Stimulated activated CD4-positive, alpha-beta T cell treated with anti-CD3 and anti-CD28 coated beads, Interleukin-2, amount 100 ng/mL, for 4 hours (primary cell): ENCODE measurements at places on chromosomes 4 and X.

DNA sequence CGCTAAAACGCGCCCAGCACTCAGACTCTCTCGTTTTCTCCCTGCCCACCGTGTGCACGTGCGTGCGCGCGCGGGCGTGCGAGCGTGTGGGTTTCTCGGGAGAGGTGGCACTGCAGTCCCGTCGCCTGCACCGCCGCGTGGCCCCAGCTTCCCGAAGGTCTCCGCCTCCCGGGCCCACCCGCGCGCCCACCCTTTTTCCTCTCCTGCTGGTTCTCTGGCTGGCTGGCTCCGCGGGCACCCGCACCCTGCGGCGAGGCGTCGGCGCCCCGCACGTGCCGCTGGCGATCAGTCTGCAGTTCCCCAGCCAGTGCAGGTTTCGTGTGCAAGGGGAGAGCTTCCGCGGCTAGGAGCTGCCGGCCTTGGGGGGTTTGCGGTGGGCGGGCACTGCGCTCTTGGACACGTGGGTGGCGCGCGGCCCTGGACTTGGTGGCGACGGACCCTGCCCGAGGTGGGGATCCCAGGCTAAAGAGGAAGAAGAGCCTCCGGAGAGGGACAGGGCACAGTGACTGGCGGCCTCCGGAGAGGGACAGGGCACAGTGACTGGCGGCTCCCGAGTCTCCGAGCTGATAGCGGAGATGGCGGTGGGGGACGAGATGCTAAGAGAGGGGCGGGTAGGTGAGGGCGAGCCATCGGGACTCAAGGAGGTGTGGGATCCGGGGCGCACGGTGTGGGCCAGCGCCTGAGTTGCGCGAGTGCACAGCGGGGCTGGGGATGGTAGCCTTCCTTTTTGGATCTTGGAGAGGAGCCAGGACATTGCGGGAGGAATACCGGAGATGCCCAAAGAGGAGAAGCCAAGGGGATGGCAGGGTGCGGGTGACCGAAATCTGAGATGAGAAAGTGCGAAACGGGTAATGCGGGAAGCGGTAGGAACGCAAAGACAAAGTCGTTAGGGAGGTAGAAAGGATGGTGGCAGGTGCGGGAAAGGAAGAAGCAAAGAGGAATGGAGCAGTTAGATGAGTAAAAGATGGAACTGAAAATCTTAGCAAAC, at the start of gene FAM184B:
Gene FAM184B, minus strand, starts transcription at position 322 of the 988 bp plus-strand sequence. CDS start 322 bp downstream, outside the sequence.
- DNase-seq, result peak; percentile 3

DNA sequence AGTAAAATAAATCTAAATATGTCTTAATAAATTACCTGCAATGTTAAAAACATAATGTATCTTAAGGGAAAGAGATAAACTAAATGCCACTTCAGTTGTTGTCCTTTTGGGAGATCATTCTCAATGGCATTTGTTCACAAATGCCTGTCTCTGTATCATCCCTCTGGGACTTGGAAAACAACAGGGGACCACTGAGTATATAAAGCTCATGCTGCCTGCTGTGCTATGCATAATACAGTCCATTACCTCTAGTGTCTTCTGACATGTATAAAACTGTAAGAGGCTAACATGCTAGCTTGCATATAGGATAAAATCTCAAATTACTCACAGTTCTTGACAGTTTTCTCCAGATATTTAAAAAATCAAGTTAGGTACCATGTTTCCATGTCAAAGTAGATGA, 503.9 kb downstream of the PDHA2 start:
- DNase-seq, result no peak

- DNase-seq, result no peak
Measured at GRCh38 chr4:56434599-56435139, 746 bp downstream of the PPAT start.

GRCh38 chrX:19237901-19238300, 105.8 kb upstream of the PDHA1 start:
- DNase-seq, result no peak

GRCh38 chr4:165208741-165209388, 1.5 kb downstream of the KLHL2 start:
- DNase-seq, result no peak

DNA sequence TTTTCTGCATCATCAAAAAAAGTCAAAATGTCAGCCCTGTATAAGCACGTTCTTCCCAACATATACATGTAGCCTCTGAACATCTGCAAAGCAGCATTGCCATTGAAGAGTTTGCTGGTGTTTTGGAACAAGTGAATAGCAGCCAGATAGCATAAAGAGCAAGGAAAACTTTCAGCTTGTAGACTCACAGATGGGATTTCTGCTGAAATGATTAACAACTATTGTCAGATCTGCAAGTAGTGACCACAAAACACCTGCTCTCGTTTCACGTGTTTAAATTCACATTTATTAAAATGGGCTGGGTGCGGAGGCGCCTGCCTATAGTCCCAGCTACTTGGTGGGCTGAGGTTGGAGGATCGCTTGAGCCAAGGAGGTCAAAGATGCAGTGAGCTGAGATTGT, 123.7 kb downstream of the SPRY1 start:
- no peak for DNase-seq

- DNase-seq, result no peak
Measured at GRCh38 chrX:132482632-132483031, 6.2 kb downstream of the MBNL3 start.

- no peak for DNase-seq
Measured at GRCh38 chrX:5867778-5868177, 360.9 kb downstream of the NLGN4X start.

GRCh38 chr4:24230955-24231354, 341.1 kb upstream of the PPARGC1A start:
- no peak for DNase-seq

DNA sequence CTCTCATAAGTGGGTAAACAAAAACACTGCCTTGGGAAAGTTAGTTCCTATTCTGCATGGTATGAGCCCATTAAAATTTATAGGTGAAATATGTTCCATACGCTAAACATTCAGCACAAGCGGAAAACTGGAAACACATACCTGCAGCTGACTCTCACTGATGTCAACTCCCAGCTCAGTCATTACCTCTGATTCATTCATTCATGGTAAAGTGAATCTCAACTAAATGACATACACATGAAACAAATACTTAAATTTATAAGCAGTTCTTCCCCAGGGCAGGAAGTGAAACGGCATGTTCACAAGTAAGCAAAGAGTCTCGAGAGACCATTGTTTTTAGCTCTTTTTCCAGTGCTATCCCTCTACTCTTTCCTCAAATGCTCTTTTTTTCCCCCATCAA, 1.6 kb downstream of the SLC10A6 start:
- no peak for DNase-seq

DNA sequence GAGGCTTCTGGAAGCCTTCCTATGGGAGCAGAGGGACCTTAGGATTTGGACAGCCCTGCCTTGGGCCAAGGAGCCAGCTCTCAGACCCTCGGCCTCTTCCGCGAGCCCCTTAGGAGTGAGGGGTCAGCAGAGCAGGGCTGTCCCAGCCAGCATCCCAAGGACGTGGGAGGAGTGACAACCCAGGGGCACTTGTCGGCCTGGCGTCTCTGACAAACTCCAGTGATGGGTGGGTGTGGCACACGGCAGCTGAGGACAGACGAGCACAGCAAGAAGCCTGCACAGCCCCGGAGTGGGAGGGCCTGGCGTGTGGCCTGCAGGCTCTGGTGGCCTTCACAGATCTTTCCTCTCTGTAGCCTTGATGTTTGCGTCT, 11.6 kb upstream of the TNIP2 start:
- no peak for DNase-seq

DNA sequence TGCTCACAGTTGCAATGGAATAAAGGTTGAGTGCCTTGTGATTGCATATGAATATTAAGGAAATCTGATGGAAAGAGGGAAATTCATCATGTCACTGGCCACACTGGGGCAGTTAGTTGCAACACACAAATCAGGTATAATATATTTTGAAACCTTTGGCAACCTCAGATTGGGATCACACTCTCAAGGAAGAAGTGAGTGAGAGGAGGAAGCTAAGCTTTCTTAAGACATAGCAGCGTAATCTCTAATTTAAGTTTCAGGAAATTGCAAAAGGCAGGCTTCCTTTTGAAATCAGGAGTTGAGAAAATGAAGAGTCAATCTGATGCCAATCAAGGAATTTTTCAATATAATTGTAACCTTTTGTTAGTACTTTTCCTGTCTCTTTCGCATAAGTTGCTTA, 12.3 kb upstream of the CLTRN start:
- no peak for DNase-seq

DNA sequence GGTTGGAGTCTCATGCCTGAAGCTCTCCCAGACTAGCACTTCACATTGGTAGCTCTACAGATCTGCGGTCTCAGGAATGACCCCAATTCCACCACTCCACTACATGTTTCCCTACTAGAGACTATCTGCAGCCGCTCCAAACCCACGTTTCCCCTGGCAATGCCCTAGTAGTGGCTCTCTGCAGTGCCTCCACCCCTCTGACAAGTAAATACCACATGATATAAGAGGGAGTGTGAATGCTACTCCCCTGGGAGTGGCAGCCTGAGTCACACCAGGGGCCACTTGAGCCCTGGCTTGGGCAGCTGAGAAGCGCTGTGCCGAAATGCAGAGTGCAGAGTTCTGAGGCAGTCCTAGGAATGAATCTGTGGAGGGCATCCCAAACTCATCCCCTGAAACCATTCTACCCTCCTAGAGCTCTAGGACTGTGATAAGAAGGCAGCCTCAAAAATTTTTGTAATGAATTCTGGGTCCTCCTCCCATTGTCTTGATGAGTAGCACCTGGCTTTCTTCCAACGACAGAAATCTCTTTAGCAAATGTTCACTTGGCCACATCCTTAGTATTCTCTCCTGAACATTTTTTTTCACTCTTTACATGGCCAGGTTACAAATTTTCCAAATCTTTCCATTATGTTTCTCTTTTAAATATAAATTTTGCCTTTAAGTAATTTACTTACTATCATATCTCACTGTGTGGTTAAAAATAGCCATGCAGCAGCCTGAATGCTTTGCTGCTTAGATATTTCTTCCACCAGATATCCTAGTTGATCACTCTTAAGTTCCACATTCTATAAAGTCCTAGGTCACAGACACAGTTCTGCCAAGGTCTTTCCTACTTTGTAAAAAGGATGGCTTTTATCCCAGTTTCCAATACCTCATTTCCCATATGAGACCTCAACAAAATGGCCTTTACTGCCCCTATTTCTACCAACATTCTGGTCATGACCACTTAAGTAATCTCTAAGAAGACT, 160.2 kb upstream of the CPEB2 start:
- DNase-seq, result no peak

GRCh38 chrX:2614911-2615310, 76.2 kb upstream of the CD99 start:
- DNase-seq, result no peak

DNA sequence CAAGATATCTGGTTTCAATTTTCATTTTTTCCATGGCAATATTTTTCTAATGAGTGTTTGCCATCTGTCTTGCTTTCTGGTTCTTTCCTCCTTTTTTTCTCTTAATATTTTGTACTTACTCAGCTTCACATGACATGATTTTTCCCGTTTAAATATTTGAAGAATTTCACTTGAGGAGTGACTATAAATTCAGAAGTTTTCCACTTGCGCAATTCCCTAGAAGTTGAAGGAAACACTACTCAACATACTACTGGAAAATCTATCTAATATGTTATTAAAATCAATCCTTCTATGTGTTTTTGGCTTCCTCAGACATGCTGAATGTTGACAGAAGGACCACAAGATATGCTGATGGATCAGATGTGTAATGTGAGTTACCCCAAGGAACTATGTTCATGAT, 36.8 kb upstream of the BANK1 start:
- DNase-seq, result no peak

GRCh38 chrX:19697416-19697815, 182.1 kb upstream of the MAP3K15 start:
- no peak for DNase-seq

DNA sequence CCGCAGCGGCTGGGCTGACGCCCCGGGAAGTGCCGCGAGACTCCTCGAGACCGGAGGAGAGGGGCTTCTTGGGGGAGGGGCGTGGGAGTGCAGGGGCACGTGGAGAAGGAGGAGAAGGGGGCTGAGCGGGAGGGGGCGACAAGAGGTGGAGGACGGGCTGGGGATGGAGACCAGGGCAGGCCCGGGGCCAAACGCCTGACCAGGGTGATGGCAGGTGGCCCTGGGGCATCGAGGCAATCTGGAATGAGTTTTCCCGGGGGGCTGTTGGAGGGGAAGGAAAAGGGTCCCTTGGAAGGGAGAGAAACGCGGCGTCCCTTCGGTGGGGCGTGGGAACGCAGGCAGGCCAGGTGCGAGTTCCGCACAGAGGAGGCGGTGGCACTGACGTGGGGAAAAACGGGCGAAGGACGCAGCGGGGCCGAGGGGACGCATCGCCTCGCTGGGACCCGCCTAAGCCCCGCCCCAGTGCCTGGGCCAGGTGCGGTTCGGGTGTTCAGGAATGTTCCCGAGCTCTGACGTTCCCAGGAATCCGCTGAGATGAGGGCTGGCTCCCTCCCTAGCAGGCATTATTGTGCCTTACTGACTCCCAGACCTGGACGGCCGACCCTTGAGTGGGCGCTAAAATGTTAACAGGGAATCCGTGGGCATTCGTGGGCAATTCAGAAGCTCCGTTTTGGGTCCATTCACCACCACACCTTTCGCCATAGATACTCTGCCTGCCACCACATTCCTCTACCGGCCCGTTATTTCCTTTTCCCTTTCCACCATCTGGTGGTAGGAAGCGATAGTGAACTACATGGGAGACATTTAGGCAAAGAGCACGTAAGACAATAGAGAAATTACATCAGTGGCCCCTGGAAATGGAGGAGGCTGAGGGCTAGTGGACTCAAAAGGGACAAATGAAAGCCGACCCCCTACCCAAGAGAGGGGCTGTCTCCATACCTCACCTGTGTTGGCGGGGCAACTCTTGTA, 795 bp upstream of the SH3KBP1 start:
- peak; percentile 52 for DNase-seq

- no peak for DNase-seq
Measured at GRCh38 chr4:34419871-34420270, 1824.4 kb downstream of the ARAP2 start.

GRCh38 chrX:48751343-48751742, 10.2 kb upstream of the GLOD5 start:
- no peak for DNase-seq

GRCh38 chr4:42817913-42818312, 74.6 kb upstream of the GRXCR1 start:
- DNase-seq, result no peak
